ENCODE measurements at places on chromosomes 4 and X.

DNA sequence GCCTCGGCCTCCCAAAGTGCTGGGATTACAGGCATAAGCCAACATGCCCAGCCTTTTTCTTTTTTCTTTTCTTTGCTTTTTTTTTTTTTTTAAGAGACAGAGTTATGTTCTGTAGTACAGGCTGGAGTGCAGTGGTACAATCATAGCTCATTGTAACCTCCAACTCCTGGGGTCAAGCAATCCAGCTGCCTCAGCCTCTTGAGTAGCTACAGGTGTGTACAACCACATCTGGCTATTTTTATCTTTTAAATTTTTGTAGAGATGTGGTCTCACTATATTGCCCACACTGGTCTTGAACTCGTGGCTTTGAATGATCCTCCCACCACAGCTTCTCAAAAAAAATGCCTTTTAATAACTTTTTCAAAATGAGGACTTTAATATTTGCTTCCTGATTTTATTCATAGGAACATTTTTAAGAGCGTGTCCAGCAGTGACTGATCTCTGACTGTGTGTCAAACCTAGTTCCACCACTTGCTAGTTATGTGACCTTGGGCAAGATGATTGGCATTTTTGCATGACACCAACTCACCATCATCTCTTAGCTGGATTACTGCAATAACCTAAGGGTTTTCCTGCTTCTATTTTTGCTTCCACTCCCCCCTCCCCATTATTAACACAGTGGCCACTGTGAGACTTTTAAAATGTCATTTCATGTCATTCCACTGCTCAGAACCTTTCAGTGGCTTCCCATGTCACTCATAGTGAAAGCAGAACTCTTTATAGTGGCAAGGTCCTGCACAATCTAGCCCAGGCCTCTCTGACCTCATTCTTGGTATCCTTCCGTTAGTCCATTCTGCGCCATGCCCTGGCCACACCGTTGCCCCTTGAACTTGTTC lies 4.5 kb upstream of the TNIP3 start:
- DNase-seq: no peak

DNA sequence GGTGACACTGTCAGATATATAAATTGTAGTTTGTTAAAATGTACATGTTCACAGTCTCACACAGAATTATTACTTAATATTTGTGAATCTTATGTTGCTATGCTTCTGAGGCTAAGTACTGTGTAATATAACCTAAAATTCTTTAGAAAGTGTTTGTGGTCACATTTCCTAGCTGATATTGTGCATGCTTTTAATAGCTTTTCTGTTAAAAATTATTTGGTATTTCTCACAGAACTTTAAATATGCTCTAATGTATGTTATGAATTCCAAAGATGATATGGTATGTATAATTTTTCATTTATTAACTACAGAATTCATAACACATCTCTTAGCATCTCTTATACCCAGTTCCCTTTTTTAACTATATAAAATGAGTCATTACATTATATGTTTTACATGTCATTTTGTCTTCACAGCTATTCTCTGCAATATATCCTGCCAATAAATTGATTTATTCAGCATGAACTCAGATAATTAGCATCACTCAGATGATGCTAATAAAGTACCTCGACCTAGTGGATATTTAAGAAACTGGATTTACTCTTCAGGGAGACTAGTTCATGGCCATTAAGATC lies 9.3 kb downstream of the PTPN13 start:
- no peak for DNase-seq

DNA sequence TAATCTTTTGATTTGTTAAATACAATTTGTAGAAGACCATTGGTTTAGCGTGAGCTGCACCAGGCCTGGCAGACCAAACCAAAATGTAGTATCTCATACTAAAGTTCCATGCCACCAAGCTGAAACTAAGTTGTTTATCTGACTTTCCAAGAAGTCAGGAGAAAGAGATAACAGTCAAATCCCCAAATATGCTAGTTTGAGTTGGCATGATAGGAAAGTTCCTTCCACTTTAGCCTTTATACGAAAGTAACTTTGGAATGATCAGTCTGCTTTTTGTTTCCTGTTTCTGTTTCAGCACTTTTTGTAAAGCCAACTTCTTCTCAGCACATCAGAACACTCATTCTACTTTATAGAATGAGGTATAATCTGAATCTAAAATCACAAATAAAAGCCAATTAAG lies 449.2 kb downstream of the GRXCR1 start:
- DNase-seq: no peak

- DNase-seq: no peak
These were observed 5.6 kb downstream of the TASL start for GRCh38 chrX:30572004-30572403.

GRCh38 chrX:153657161-153657560 lies 10.2 kb downstream of the DUSP9 start:
- no peak for DNase-seq

- DNase-seq: no peak
These were observed 13.1 kb upstream of the EOLA1 start for GRCh38 chrX:149527705-149528104.
